T-helper 2 cell (primary cell): ENCODE measurements at places on chromosomes 7 and 10.
A peak's percentile ranks its signal among the peaks of the same experiment; 100 is the strongest.

DNA sequence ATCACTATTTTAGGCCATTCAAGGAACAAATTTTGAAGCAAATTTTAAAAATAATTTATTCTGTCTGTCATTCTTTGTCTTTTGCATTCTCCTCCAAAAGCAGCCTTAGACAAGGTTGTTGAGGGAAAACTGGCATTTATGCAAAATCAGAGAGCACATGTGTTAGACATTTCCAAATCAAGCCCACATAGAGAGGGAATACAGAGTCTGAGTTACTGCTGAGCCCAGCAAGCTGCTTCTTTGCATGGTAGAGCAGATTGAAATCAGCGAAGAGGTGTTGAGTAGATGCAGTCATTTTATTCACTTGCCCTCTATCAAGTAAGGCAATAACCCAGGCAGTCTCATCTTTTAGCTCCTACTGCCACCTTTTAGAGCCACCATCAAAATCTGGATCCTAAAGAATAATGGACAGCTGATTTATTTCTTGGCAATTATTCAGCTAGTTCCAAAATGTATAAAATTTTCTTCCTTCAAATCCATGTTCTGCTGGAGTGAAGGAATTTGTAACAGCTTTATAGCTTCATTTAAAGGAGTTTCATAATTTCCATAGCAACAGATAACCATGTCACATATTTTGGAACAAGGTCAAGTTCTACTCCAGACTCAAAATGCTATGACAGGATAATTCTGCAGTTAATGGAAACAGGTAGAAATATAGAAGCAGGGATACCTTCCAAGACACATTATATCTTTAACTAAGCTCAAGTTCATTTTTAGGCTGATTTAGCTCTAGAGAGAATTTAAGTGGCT is 7.3 kb upstream of the PCDH15 start:
- DNase-seq = no peak

GRCh38 chr10:5043716-5044115 is 40.1 kb upstream of the AKR1C2 start:
- DNase-seq = no peak

GRCh38 chr7:23598296-23598695 is 1.1 kb downstream of the CCDC126 start:
- DNase-seq = no peak

- no peak for DNase-seq
Observed at GRCh38 chr10:17290226-17290625, 62.2 kb downstream of the VIM start.

- DNase-seq = no peak
Observed at GRCh38 chr10:133161486-133162109, 1.6 kb downstream of the KNDC1 start.

DNA sequence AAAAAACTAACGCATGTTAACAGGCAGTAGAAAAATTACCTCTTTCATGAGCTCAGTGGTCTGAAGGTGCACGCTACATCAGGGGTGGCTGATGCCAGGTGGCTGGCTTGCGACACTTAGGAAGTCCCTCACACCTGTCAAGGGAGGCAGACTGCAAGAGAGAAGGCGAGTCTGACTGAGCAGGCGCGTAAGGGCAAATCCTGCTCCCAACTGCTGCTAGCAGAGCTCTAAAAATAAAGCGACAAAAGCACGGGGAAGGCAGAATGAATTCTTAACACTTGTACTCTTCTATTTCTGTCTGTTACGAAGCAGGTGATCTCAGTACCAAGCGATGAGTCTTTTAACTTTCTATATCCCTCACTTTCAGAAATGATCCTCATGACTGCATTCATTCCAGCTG is 33.1 kb downstream of the CACNA2D1 start:
- DNase-seq = no peak

DNA sequence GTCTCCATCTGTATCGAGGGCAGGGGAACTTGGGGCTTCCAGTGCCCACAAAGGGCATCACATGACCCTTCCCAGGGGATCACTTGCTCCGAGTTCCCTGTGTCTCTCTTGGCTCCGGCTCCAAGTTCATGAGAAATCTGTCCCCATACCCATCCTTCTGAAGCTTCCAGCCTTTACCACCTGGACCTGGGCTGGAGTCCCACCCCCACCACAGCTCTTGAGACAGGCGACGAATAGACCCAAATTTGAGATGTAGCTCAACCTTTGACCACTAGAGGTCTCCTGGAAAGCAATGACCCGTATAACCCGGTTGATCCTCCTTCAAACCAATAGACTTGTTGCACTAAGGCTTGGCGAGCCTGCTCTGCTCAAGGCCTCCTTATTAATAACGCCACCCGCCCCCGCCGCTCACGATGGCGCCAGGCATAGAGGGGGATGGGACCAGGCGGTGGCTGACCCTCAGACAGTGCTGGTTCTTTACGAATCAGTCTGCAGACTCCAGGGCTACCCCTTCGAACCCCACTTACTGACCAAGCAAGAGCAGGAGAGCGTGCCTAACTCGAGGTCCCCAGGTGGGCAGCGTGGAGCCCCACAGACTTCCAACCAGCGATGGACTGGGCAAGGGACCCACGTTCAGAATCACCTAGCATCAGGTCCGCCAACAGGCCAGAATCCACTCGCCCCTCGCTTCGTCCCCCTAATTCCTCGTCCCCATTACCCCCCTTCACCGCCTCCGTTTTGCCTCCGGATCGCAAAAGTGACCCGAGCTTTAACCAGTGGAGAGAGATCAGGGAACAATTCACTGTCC is 4.4 kb upstream of the ARID5B start:
- DNase-seq = peak; percentile 51

DNA sequence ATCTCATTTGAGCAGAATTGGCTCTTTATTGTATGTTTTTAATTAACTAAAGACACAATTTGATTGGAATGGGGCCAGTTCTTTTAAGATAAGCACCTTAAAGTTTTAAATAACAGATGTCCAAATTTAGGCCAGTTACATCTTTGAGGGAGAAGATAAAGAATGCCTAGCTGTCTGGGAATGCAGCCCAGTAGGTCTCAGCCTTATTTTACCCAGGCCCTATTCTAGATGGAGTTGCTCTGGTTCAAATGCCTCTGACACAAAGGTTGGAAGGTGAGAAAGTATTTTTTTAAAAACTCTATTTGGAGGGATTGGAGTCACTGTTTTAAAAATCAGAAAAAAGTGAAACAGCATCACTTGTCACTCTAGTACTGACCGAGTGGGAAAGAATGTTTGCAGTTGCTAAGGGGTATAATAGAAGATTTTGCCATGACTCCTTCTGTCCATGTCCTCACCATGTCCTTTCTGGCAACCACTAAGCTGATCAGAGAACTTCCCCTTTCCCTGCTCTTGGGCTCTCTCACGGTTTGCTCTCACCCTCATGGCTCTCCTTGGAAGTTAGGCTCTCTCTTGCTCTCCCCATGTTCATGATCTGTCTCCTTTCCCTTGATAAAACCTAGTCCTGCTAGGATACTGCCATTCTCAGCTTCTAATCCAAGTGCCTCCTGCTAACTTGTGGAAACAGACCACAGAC is 238.2 kb upstream of the AGK start:
- no peak for DNase-seq

GRCh38 chr10:102870221-102870620 is 951 bp downstream of the AS3MT start:
- no peak for DNase-seq

- DNase-seq = no peak
Observed at GRCh38 chr10:29304264-29304994, 15.6 kb downstream of the LYZL1 start.

GRCh38 chr10:60041489-60042133 is 135.3 kb upstream of the CCDC6 start:
- no peak for DNase-seq

- no peak for DNase-seq
Observed at GRCh38 chr7:15505761-15506160, 56.1 kb downstream of the AGMO start.

DNA sequence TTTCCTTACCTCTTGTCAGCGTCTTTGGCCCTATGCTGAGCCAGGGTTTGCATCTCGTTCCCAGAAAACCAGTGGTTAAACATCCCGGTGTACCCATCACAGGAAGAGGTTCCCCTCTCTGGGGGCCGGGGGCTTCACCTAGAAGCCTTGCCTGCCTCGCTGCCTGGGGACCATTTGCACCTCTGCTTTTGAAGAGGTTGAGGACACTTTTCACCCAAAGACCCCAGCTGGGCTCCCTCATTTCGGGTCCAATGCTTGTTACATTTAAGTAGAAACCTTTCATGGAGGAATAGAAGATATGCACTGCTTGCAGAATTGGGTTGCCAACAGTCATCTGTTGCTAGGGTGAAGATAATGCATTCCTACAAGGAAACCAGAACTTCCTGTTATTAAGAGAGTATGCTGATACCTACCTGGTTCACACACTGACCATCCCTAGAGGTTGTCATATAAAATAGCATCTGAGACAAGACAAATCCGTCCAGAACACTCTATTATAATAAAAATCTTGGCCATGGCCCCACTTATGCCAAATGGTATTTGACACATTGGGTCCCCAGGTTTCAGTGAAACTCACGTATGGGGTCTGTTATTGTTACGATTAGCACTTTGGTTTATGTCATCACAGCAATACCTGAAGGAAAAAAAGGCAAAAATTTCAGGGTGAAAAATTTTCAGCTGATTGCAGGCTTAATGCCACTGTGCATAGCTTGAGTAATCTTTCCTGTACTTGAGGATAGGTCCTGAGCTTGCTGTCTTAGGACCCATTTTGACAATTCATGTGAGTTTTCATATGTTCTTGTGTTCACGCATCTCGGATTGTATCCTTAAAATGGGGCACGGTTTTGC is 917 bp downstream of the ZNF365 start:
- DNase-seq = no peak

DNA sequence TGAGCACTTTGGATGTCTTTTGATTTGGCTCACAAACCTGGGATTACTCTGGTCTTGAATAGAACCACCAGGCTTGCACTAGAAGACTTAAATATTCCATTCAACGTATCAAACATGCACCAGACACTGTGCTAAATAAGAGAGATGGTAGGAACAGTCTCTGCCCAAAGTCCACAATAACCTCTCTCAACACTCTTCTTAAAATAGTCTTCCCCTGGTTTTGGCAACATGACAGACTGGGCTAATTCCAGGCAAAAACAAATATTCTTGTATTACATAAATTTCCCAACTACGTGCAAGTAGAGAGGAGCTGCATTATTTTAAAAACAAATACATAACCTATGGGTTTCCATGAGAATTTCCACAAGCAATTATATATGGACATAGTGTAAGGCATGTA is 64.8 kb upstream of the PAPSS2 start:
- no peak for DNase-seq

DNA sequence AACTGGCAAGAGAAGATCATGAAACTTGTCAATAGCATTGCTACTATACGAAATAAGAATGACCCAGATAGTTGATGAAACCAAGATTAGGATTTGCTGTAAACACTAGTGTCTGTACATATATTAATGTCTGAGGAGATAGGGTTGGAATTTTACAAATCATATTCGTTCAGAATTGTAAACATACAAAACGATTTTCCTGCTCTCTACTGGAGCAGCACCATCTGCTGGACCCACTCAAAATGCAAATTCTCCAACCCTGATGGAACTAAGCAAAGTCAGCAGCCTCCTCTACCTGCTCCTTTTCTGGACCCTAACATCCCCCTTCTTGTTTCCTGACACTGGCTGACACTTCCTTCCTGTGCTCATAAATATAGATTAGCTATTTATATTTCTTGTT is 29.4 kb upstream of the SGMS1 start:
- no peak for DNase-seq

- DNase-seq = no peak
Observed at GRCh38 chr10:60281331-60281730, 108.3 kb downstream of the ANK3 start.

DNA sequence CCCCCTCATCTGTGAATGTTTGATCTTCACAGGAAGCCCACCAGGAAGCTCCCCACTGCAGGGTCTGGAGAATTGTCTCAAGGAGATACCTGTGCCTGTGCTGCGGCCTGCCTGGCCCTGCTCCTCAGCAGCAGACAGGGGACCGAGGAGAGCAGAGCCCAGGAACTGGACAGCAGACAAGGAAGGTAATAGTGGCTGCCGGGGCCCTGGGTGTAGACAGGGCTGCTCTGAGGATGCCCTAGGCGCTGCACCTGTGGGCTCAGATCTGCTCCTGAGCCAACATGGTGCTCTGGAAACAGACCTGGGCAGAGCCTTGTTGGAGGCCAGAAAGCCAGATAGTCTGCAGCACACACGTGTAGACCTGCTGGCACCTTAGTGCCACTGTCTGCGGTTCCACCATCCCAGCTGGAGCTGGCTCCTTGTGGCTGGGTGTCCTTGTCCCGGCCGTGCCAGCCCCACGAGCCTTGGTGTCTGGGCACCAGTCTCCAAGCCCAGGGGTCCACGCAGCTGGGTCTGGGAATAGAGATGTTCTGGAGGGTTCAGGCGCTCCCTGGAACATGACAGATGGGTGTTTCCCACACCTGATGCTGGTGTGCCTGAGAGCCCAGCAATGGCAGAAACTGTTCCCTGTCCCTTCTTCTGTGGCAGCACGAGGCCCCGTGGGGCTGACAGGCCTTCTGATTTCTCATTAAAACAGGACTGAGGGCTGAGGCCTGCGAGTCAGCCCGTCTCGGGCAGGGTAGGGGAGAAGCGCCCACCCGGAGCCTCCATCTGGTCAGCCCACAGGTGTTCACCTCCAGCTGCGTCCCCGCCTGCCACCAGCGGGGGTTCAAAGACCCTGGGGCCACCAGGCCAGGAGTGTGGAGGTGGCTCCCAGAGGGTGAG is 44.7 kb downstream of the ZNF467 start:
- no peak for DNase-seq

DNA sequence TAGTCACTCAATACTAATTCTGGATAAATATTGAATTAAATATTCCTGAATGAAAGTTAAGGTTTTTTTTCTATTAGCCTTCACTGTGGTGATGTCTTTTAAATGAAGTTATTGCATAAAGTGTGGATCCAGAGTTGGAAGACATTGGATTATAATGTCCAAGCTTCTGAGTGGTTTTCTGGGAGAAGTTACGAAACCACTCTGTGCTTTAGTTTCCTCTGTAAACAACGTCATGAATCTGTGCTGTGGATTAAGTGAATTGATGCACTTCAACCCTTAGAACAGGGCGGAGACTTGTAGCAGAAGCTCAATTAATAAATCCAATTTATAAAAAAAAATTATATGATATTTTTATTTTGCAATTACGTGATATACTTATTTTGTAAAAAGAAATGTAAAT is 271.7 kb downstream of the BICC1 start:
- DNase-seq = no peak

DNA sequence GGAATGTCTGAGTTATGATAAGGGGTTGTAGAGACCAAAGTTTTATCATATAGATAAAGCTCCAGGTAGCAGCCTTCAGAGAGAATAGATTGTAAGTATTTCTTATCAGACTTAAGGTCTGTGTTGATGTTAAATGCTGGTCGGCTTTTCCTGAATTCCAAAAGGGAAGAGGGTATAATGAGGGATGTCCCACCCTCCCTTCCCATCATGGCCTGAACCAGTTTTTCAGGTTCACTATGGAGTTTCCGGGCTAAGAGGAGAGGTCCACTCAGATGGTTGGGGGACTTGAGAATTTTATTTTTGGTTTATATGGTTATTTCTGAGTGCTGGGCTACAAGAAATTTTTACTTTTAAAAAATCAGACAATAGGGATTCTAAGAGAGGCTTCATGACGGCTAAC is 45.2 kb downstream of the HERPUD2 start:
- DNase-seq = no peak
